Stimulated activated CD8-positive, alpha-beta memory T cell treated with anti-CD3 and anti-CD28 coated beads, Interleukin-15, amount 100 ng/mL, for 4 hours (primary cell): ENCODE measurements at places on chromosomes 3 and 15.

DNA sequence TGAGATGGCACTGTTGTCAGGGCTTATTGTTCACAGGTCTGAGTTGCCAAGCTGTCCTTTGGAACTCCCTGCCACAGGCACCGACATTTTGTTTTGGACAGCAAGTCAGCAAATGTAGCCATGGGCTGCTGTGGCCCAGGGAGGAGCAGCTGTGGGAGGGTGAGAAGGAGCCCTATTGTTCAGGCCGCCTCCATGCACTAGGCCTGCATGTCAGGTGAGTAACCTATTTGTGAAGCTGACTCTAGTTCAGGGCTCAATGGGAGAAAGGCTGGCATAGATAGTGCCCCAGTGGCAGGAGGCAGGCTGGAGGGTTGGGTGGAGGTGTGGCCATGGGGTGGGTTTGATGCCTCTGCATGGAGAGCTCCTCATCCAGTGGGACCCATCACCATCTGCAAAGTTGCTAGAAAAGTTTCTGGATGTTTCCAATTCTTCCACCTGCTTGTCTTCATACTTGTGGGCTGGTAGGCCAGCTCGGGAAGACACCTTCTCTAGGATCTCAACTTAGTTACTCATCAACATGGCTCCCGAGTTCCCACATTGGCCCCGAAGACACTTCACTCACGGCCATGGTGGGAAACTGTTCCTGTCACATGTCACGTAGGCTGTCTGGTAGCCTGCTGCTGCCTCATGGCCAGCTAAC is 19.5 kb downstream of the AMOTL2 start:
- DNase-seq, result no peak

DNA sequence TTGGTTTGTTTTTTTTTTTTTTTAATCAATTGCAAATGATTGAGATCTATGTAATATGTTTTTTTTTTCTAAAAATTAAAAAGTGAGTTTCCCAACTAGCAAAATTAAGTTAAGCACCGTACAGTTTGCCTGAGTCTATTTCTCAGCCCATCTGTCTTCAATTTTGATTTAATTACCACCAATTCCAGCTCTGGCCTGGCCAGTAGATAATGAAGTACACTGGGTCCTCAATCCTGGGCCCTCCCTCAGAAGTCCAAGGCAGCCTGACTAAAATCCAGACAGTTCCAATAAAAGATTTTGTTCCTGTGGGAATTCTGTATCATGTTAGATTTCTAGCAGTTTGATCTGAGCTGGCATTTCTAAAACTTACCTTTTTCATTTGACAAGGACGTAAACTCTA is 887.2 kb downstream of the NAALADL2 start:
- DNase-seq, result no peak

GRCh38 chr3:99439892-99440291 is 198.5 kb upstream of the COL8A1 start:
- DNase-seq, result no peak

GRCh38 chr3:174414902-174415301 is 444.2 kb upstream of the NAALADL2 start:
- no peak for DNase-seq

- no peak for DNase-seq
Measured at GRCh38 chr3:27483117-27484014, 818 bp downstream of the SLC4A7 start.

DNA sequence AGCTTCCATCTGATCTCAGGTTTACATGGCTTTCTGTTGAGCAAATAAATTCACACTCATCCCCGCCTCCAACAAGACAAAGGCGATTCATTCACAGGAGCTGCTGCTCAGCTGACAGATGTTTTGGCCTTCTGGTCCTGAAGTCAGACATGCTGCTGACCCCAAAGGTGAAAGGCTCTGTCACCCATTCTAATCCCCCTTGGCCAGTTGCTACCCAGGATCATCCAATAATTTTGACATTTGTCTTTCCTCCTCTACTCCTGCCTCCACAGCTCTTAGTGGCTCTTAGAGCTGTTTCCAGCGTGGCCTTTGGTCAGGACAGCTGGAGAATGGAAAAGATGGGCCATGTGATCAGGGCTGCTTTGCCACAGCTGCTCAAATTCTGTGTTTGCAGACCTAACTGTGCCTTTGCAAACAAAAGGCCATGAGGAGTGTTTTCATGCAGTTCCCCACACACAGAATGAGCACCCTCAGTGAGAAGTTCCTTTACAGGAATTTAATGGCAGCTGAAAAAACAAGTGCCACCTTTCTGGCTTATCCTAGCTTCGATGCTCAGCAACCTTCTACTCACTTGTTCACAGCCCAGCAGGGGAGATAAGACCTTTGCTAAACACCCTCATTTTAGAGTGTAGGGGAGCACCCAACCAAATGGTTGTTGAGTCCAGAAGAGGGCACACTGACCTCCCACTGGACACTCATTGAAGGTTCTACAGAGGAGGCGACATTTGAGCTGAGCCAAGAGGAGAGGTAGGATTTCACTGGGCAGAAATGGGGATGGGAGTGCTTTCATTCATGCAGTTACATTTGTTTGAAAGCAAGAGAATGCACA is 39.0 kb downstream of the CYP19A1 start:
- DNase-seq, result no peak

DNA sequence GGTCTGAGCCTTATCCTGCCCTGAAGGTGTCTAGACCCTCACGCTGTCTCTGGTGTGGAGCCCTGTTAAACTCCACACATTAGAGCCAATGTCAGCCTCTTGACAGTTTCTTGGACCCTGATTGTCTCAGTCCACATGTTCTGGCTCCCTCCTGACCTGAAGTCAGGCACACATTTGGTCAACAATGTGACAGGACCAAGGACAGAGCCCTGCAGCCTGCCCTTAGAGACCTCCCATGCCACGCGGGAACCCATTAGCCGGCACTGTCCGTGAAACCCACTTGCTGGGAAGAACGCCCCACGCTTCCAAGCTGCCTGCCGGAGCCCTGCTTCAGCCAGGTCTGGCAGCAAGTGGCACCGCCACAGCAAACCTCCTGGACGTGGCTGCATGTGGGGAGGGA is 162.7 kb upstream of the LINGO1 start:
- DNase-seq, result no peak

- DNase-seq, result no peak
Measured at GRCh38 chr3:32026593-32026992, 45.0 kb downstream of the ZNF860 start.

DNA sequence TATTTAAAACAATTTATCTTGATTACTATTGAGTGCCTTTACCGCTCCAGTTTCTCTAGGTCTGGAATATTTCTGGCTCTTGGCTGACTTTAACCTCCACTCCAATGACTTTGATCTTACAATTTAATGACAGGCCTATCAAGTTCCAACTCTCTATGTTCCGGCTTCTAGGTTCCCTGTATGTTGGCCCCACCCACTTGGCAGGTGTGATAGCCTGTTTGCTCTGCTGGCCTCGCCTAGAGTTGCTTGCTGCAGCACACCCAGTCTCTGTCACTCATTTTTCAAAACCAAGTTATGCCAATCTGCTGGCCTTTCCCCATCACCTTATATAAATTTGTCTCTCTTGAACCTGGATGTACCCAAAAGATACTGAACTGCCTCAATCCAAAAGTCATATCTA is 428.0 kb downstream of the ROBO1 start:
- DNase-seq, result no peak

DNA sequence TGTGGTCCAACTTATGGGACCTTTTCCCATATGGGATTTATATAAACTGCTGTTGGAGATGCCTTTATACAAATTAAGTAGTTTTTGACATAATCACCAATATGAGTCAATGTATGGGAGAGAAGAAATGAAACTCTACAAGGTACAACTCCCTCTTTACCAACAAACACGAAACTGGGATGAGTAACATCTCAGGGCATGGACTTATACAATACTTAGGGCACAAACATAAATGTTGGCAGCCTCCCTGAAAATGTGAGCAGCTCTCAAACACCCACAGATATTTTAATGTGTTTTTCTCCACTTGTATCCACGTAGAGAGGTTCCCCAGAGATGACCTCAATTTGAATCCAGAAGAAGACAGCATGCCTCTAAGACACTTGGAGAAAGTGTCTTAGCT is 161.6 kb downstream of the MAGI1 start:
- DNase-seq, result no peak

DNA sequence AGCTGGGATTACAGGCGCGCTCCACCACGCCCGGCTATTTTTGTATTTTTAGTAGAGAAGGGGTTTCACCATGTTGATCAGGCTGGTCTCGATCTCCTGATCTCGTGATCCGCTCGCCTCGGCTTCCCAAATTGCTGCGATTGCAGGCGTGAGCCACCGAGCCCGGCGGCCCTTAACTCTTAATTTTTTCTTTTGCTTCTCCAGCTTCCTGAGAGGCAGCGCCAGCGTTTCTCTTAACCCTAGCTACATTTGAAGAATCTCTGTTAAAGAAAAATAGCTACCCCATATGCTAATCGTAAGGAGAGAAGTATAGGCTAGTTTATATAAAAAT is 465 bp upstream of the GK5 start:
- no peak for DNase-seq

DNA sequence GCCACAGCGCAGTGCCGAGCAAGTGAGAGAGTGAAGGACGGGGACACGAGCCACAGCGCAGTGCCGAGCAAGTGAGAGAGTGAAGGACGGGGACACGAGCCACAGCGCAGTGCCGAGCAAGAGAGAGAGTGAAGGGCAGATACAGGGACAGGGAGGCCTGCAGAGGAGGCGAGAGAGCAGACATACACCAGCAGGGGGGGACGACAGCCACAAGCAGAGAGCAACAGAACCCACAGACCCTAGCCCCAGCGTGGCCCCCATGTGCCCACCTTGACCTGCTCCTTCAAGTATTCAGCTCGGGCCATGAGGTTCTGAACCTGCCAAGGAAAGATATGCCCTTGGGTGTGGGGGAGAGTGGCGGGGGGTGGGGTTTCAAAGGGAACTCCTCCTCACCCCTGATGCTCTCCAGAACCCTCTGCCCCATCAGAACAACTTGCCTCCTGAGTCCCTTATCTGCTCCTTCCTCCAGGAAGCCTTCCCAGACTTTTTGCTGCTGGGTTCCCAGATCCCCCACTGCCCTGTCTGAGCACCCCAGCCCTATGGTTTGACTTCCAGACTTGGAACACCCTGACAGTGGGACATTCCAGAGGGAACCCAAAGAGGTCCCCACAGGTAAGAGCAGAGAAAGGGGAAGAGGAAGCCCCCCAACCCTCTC is 5.3 kb downstream of the ULK3 start:
- no peak for DNase-seq

GRCh38 chr3:50936389-50936788 is 261.7 kb downstream of the DOCK3 start:
- DNase-seq, result no peak

DNA sequence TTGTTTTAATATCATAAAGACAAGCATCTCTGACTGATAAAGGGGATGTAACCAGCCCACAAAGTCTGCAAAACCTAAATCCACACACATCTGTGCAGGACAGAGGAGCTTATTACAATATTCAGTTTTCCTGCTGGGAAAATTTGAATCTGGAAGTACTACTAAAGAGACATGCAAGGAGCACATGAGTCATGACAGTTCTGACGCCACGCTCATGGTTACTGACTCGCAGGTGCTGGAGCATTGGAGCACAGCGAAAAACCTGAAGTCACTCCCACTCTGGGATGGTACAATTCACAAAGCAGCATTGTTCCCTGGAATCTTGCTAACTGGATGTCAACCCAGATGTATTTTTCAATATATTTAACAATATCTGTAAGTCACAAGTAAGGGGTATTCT is 7.6 kb upstream of the ISL2 start:
- no peak for DNase-seq

DNA sequence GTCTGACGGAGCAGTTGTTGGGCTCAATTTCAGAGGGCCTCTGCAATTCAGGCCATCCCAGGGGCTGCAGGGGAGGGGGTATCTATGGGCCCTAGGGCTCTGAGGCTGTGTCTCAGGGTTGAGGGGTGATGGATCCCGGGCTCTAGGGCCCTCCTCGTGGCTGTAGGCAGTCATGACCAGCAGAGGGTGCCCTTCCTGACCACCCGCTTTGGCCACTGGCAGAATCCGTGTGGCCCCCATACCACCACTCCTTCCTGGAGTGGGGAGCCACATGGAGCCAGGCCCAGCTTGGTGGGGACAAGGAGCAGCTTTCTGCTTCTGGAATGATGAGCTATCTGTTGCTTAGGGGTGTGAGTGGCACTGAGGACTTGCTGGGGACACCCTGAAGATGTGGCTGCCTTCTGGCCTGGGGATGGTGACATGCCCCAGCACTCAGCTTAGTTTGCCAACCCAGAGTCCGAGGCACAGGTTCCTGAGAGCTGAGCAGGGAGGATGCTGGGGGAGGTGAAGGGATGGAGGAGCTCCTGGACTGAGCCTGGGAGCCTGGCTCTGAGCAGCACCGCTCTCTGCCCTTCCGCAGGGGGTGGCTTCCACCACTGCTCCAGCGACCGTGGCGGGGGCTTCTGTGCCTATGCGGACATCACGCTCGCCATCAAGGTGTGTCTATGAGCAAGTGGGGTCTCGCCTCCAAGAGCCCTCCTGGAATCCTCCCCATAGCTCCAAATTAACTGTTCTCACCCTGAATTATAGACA is 20.2 kb downstream of the HDAC11 start:
- DNase-seq, result no peak

DNA sequence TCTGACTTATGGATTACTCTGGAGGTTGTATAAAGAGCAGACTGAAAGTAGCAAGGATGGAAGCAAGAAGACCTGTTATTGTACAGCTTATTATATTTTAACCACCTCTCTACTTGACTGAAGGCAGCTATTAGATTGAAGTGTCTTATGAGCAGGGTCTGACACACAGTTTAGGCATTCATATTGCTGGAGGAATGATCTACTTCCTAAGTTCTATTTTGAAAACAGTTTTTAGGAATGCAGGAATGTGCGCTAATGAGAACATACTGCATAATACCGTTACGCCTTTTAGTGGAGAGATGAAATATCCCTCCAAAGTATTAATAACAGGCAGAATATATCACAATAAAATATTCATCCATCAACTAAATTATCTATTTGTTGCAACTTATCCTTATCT is 193.3 kb downstream of the ISL2 start:
- DNase-seq, result no peak

DNA sequence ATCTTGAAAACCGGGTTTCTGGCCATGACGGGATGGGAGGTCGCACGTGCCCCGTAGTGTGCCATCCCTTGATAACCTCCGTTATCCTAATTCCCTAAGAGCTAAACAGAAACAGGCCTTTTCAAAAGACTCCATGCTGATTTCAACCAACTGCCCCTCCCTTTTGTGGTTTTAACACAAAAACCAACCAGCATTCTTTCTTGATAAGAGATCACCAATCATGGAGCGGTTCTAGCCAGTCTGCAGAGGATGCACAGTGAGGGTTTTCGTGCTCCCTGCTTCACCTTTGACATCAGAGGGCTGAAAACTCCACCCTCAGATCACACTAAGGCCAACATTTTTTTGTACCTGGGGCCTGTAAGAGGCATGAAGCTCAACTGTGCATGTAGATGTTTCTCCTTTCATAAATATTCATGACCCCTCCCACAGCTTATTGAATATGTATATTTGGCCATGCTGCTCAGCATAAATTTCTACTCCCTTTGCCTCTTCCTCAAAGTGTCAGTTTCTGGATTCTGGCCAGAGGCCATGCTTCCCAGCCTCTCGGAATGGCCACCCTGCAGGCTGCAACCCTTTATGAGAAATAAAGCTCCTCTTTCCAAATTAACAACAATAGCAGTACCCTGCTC is 41.3 kb downstream of the FAM3D start:
- DNase-seq, result no peak

GRCh38 chr15:91224755-91225380 is 124.8 kb downstream of the SV2B start:
- DNase-seq, result no peak
